CD8-positive, alpha-beta memory T cell (primary cell): ENCODE measurements at places on chromosomes 2 and 18. TPM values are rescaled to one million over a fixed set of nuclear protein-coding genes. Genes with fewer than 3 reads are reported as not detected.

The REG3G gene
- polyA plus RNA-seq: not detected

The IL36B gene
- not detected for polyA plus RNA-seq

The KDSR gene
- polyA plus RNA-seq: 103 TPM

The C2orf80 gene
- polyA plus RNA-seq: not detected

The TPGS2 gene
- polyA plus RNA-seq: 68.3 TPM

The TMEM169 gene
- 1.1 TPM for polyA plus RNA-seq

The ACTG2 gene
- not detected for polyA plus RNA-seq

The SAG gene
- polyA plus RNA-seq: not detected

The IL1RN gene
- polyA plus RNA-seq: not detected

GRCh38 chr2:217360111-217360510 is 500.2 kb upstream of the TNP1 start:
- no peaks in the 10 kb centered on the region for H3K27me3 ChIP-seq
- H3K4me3 ChIP-seq: no peak overlapping the region
- DNase-seq: no peak
- H3K27ac ChIP-seq: no peak overlapping the region
- H3K4me1 ChIP-seq: no peaks in the 10 kb centered on the region
- H3K36me3 ChIP-seq: no peaks in the 10 kb centered on the region

- no peak overlapping the region for H3K4me3 ChIP-seq
- H3K27me3 ChIP-seq: peaks cover 3% of the 10 kb centered on the region
- H3K36me3 ChIP-seq: no peaks in the 10 kb centered on the region
These were observed 157.7 kb downstream of the ANTXR1 start for GRCh38 chr2:69170661-69171060.

DNA sequence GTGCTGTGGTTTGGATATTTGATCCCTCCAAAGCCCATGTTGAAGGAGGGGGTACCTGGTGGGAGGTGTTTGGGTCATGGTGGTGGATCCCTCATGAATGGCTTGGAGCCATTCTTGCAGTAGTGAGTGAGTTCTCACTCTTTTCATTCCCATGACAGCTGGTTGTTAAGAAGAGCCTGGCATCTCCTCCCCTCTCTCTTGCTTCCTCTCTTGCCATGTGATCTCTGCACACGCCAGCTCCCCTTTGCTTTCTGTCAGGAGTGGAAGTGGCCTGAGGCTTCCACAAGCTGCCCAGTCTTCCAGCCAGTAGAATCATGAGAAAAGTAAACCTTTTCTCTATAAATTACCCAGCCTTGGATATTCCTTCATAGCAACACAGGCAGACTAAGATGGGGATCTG is 8.6 kb downstream of the ADD2 start:
- H3K4me1 ChIP-seq: no peaks in the 10 kb centered on the region
- H3K27ac ChIP-seq: no peak overlapping the region
- DNase-seq: no peak
- H3K36me3 ChIP-seq: no peaks in the 10 kb centered on the region

DNA sequence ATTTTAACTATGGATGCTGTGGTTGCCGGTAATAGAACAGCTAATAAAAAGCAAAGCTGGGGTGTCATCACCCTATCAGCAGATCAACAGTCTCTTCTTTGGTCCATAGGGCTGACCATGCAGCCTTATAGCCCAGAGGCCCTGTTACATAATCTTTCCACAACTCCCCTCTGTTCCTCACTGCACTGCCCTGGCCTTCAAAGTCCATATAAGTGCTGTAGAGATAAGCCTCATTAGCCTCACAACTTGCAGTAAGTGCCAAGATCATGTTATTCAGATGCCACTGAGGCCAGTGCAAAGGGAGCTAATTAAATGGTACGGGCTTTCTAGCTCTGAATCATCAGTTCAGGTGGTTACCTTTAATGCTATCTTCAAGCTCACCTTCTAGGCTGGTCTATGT is 89.7 kb upstream of the CXCR4 start:
- H3K27me3 ChIP-seq: no peaks in the 10 kb centered on the region
- H3K36me3 ChIP-seq: no peaks in the 10 kb centered on the region
- no peak overlapping the region for H3K4me3 ChIP-seq
- H3K27ac ChIP-seq: no peak overlapping the region
- no peak for DNase-seq
- H3K4me1 ChIP-seq: peaks cover 22% of the 10 kb centered on the region

GRCh38 chr2:172972005-172972619 is 103.5 kb upstream of the MAP3K20 start:
- H3K27ac ChIP-seq: no peak overlapping the region
- no peaks in the 10 kb centered on the region for H3K4me1 ChIP-seq
- no peaks in the 10 kb centered on the region for H3K27me3 ChIP-seq
- no peaks in the 10 kb centered on the region for H3K36me3 ChIP-seq
- DNase-seq: peak; percentile 8

GRCh38 chr2:241637795-241638660 is 535 bp downstream of the ATG4B start:
- peak overlapping the region; percentile 91 for H3K4me3 ChIP-seq
- peaks cover 33% of the 10 kb centered on the region for H3K4me1 ChIP-seq
- peaks cover 8% of the 10 kb centered on the region for H3K36me3 ChIP-seq
- peak overlapping the region; percentile 88 for H3K27ac ChIP-seq
- peak; percentile 33 for DNase-seq

GRCh38 chr2:61763605-61764034 is 90.2 kb downstream of the FAM161A start:
- H3K4me1 ChIP-seq: peaks cover 7% of the 10 kb centered on the region
- no peak for DNase-seq
- no peaks in the 10 kb centered on the region for H3K36me3 ChIP-seq
- peak overlapping the region; percentile 90 for H3K27ac ChIP-seq
- no peaks in the 10 kb centered on the region for H3K27me3 ChIP-seq

- peaks cover 31% of the 10 kb centered on the region for H3K4me1 ChIP-seq
- no peak overlapping the region for H3K27ac ChIP-seq
- no peaks in the 10 kb centered on the region for H3K36me3 ChIP-seq
- no peaks in the 10 kb centered on the region for H3K27me3 ChIP-seq
These were observed 205.2 kb upstream of the CXCR4 start for GRCh38 chr2:136323195-136323594.

DNA sequence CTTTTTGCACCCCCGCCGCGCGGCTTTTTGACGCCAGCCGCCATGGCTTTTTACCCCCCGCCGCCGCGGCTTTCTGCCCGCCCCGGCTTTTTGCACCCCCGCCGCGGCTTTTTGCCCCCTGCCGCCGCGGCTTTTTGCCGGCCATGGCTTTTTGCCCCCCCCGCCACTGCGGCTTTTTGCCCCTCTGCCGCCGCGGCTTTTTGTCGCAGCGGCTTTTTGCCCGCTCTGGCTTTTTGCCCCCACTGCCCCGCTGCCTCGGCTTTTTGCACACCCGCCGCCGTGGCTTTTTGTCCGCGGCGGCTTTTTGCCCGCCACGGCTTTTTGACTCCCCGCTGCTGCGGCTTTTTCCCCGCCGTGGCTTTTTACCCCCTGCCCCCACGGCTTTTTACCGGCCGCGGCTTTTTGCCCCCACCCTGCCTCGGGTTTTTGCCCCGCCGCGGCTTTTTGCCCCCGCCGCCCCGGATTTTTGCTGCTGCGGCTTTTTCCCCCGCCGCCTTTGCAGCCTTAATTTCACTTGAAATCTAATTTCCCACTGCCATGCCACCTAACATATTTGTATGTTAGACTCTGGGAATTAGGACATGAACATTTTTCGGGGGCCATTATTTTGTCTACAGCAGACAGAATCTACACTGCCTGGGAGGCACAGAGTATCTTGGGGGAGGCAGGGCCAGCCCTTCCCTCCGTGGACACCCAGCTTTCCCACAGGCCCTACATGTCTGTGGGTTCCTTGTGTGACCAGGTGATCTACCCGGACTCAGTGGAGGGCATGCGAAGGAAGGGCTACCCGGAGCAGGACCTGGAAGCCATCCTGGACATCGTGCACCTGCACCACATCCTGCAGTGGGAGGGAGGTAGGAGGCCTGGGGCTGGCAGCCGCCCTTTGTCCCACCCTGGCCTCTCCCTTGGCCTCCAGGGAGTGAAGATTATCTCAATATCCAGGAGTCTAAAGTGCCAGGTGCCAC is 3031.0 kb upstream of the TEKT4 start:
- no peaks in the 10 kb centered on the region for H3K4me1 ChIP-seq
- no peak for DNase-seq
- H3K27ac ChIP-seq: no peak overlapping the region
- H3K4me3 ChIP-seq: no peak overlapping the region
- H3K36me3 ChIP-seq: no peaks in the 10 kb centered on the region

DNA sequence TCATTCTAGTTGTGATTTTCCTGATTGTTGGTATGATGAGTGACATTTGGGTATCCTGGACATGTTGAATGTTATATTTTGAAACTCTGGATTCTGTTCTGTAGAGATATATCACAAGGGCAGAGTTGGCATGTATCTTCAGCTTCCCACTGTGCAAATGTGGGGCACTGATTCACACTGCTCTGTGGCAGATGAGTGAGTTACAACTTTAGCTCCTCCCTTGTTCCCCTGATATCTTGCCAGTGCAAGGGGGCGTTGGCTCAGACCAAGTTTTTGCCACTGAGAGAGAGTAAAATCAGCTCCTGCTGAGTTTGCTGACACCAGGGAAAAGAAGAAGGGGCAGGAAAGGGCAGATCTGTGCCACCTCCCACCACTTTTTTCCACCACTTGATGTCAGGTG is 199.6 kb upstream of the MMADHC start:
- H3K36me3 ChIP-seq: no peaks in the 10 kb centered on the region
- DNase-seq: no peak
- H3K4me3 ChIP-seq: no peak overlapping the region
- H3K27me3 ChIP-seq: no peaks in the 10 kb centered on the region
- H3K27ac ChIP-seq: no peak overlapping the region

DNA sequence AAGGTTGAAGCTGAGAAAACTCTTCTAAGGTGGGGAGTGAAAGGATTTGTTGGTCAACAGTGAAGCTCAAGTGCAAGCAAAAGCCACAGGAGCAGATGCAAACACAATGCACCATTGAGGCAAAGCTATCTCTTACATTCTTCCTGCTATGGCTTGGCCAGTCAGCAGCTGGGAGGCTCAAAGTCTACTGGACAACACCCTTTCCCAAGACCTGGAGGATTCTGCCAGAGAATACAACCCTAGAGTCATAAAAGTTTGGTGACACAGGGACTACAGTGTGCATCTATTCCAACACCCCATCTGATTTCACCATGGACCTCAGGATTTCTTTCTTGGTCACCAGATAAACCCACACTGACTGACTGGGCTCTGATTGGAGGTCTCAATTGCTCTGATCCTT is 342.0 kb downstream of the HRH4 start:
- no peak for DNase-seq
- no peak overlapping the region for H3K4me3 ChIP-seq
- no peaks in the 10 kb centered on the region for H3K27me3 ChIP-seq
- H3K27ac ChIP-seq: no peak overlapping the region
- no peaks in the 10 kb centered on the region for H3K4me1 ChIP-seq
- H3K36me3 ChIP-seq: no peaks in the 10 kb centered on the region

DNA sequence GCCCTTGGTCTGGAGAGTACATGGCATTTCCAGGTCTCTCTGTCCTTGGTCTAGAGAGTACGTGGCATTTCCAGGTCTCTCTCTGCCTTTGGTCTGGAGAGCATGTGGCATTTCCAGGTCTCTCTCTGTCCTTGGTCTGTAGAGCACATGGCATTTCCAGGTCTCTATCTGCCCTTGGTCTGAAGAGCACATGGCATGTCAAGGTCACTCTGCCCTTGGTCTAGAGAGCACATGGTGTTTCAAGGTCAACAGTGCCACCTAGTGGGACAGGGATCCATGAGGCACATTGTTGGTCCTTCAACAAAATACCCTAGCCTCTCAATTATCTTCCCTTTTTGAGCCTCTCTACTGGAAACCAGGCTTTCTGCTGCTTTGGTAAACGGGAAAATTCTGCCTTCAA is 250.2 kb downstream of the OTX1 start:
- no peaks in the 10 kb centered on the region for H3K4me1 ChIP-seq
- H3K4me3 ChIP-seq: no peak overlapping the region
- H3K36me3 ChIP-seq: no peaks in the 10 kb centered on the region
- DNase-seq: no peak
- H3K27me3 ChIP-seq: no peaks in the 10 kb centered on the region

DNA sequence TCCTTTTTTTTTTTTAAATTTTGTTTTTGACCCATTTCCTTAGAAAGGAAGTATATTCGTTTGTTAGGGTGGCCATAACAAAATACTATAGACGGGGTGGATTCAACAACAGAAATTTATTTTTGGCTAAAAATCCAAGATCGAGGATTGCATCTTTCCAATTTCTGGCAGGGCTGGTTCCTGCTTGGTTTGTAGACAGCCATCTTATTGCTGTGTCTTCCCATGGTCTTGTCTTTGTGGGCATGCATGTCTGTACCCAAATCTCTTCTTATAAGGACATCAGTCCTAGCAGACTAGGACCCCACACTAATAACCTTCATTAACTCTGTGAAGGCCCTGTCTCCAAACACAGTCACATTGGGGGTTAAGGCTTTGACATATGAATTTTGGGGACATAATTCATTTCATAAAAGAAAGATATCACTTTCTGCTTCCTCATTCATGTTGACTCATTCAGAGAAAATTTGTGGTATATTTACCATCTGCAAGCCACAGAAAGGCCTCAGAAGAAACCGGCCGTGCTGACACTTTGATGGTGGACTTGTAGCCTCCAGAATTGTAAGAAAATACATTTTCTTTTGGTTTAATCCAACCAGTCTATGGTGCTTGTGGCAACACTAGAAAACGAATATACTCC is 262.1 kb downstream of the LPIN1 start:
- no peak for DNase-seq
- no peaks in the 10 kb centered on the region for H3K36me3 ChIP-seq
- no peak overlapping the region for H3K4me3 ChIP-seq

DNA sequence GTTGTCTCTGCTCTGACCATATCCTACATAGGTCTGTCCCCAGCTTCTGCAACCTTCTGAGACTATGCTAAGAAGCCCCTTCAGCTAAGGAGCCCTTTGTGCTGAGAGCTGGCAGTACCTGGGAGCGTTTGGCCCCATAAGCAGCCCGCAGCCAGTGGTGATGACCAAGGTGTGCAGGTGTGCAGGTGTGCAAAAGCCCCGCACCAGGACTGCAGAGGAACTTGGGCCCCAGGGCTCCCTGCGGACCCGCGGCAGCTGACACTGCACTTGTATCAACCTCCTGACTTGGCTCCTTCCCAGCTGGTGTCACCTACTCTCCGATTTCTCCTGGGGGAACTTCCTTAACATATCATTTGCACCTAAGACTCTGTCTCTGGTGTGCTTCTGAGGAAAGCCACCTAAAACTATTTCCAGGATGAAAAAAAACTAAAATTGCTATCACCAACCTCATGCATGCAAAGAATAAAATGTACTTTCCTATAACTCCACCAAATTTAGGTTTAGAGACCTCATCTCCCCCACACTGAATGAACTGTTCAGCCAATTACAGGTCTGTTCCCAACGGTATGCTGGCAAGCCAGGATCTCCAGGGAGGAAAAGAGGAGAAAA is 16.1 kb upstream of the GNAL start:
- H3K27ac ChIP-seq: no peak overlapping the region
- H3K4me3 ChIP-seq: no peak overlapping the region
- H3K4me1 ChIP-seq: no peaks in the 10 kb centered on the region
- no peaks in the 10 kb centered on the region for H3K27me3 ChIP-seq
